ENCODE measurements at places on chromosomes 12 and 14.

GRCh38 chr14:85531587-85532373 is 1.8 kb downstream of the FLRT2 start:
- DNase-seq, result peak; percentile 41

DNA sequence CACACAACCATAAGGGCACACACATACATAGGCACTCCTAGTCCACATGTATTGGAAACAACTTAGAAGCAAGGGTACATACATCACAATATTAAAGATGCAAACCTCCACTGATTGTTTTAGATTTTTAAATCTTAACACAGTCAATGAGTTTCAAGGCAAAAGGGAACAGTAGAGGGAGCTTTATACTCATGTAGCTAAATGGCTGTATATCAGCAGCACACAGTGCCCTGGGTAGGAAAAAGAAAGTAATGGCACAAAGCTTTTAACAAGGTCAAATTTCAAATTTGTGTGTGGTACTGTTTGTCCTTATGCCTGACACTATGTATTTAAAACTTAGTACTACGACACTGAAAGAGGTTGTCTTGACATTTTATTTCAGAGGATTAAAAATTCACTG is 262.0 kb downstream of the MED13L start:
- peak; percentile 35 for DNase-seq

- DNase-seq, result no peak
These were observed 461.0 kb downstream of the ADAMTS20 start for GRCh38 chr12:43090981-43091380.

DNA sequence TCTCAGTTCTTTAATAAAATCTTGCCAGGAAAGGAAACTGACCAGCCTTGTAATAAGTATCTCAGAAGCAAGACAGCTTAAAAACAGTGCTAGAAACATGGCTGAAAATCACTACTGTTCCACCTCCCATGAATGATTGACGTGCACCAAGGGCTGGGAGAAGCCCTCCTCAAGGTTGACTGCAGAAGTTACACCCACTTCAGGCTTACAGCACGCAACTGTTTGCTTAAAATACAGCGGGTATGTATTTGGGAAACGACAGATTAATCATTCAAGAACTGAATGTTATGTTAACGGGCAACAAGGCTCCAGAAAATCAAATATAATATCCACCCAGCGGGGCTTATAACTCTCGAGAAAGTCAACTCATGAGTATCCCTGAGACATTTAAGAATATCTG is 22.1 kb downstream of the PRKD1 start:
- peak; percentile 45 for DNase-seq

DNA sequence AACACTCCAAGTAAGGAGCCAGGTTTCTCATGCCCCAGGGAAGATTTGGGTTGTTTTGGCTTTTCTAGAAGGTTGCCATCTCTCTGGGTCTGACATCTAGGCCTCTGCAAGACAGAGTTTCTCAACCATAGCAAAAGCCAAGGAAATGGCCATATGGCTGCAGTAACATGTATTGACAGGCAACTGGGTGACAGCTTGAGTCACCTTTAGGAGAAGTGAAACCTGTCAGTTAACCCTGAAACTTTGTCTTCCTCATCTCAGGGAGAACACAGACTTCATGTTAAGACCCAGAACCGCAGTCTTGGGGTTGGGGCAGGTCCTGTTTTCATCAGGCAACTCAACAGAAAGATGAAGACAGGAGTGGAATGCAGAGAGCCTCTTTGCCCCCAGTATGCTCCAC is 46.0 kb upstream of the PLBD1 start:
- DNase-seq, result no peak

DNA sequence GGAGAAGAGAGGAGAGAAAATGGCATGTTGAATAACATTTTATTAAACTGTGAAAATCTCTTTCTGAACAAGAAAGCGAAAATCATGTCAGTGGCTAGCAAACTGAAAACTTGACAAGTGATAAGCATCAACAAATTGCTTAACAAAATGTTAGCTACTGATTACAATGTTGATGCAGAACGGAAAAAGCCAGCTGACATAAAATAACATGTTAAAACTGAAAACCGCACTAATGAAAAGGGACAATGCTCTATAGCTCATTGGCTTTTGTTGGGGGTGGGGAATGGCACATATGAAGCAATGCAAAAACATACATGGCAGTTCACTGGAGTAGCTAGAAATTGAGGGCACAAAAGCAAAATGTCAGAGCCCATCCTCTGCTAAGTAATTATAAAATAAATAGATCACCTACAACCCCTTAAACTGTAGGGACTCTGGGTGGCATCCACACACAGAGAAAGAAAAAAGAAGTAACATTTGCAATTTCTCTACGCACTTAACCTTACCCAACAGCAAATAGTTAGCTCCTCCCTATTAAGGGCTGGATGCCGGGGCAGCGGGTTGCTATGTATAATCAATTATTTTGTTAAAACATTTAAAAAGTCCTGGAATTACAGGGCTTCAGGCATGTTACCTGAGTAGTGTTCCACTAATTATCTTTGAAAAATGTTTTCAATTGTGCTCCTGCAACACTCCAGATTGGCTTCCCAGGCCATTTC is 129.2 kb upstream of the USP15 start:
- DNase-seq, result no peak

- DNase-seq, result peak; percentile 12
These were observed 20.0 kb downstream of the GAS2L3 start for GRCh38 chr12:100593490-100593889.

DNA sequence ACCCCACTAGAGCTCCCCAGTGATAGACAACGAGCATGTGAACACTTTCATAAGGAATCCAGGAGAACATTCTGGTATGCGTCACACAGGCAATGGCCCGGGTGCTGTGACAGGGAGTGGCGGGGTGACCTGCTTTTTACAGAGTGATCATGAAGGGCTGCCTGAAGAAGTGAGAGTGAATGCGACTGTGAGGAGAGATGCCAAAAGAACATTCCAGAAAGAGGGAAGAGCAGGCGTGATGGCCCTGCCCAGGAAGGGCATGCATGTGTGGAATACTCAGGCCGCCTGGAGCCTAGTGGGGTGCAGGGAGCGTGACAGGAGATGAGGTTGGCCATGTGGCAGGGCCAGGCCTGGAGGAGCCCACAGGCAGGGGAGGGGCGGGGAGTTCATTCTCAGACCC is 53.8 kb downstream of the FZD10 start:
- DNase-seq, result no peak

DNA sequence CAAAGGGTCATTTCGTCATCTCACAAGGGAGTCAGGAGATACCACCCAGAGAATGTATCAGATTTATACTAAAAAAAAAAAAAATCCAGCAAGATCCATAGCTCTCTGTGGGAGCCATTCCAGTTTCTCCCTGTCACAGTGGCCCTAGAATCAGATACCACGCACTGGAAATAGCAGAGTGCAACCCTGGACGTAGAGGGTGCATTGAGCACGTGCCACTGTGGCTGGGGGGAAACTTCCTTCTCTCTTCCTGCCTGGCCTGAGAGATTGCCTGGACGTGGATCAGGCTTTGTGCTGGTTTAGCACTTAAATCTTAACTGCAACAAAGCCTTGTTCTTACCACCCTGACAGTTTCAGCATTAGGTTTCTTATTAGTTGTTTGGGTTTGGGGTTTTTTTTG is 124.3 kb downstream of the FBXL14 start:
- no peak for DNase-seq

GRCh38 chr14:95769976-95770375 is 56.1 kb upstream of the TCL1A start:
- DNase-seq, result no peak

GRCh38 chr12:101642115-101643067 is 47.6 kb downstream of the MYBPC1 start:
- DNase-seq, result no peak

DNA sequence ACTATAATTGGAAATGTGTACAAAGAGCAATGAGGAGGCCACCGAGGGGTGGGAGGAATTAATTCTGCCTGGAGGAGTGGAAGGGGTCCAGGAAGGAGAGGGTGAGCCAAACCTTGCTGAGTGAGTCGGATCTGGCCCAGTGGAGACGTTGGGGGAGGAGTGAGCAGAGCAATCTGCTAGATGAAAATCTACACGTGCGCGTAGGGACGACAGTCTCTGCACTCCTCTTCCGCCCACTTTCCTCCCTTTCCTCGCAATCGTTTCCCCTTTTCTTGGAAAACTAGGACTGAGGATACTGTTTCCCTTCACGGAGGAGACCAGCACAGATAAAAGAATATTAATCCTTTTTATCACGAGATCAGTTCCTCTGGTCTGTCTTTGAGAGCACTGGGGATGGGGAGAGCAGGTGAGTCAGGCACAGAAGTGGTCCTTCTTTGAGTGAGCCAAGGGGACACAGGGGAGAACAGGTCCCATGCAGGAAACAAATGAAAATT is 2.9 kb upstream of the NAB2 start:
- peak; percentile 61 for DNase-seq

- DNase-seq, result no peak
These were observed 101.8 kb downstream of the CMKLR1 start for GRCh38 chr12:108237272-108237671.

GRCh38 chr14:46902837-46903236 is 251.3 kb upstream of the RPL10L start:
- DNase-seq, result no peak

DNA sequence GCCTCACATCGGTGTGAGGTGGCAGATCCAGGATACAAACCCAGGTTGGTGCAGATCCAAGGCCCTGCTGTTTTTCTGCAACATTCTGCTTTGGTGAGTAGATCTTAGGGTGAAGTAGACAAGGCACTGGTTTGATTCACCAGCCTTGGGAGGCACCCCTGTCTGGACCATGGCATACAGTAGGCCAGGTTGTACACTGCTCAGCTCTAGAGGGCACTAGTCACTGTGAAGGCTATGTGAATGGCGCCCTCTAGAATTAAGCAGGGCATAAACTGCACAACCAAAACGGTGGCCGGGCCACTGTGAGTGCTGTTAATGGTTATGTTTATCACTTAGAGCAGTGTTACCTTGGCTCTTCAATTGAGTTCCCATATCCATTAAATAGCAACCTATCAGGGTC is 280.6 kb upstream of the PWP1 start:
- DNase-seq, result peak; percentile 26

DNA sequence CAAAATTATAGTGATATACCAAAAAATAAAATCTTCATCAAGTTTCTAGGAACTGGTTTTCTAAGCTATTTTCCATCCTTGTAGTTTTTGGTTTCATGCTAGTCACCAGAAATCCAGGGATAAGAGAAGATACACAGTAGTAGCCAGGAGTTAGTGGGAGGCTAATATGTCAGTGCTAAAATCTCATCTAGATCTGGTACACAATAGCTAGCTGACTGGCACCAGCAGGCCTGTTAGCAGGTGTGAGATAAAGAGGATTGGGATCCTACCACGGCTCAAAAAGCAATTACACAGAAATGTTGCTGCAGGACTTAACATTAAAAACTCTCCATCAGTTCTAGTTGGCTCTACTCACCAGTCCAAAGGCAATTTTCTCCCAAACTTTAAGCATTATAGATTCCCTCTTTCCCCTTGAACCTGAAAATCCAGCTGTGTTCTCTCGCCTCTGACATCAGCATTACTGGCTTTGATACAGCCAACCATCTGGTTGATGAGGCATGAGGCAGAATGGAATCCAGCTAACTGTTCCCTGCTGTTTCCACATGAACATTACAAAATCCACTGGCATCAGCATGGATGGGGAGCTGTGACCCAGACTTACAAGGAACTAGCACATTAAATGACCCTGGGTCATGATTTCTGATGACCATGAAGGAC is 41.8 kb upstream of the CCDC196 start:
- no peak for DNase-seq

DNA sequence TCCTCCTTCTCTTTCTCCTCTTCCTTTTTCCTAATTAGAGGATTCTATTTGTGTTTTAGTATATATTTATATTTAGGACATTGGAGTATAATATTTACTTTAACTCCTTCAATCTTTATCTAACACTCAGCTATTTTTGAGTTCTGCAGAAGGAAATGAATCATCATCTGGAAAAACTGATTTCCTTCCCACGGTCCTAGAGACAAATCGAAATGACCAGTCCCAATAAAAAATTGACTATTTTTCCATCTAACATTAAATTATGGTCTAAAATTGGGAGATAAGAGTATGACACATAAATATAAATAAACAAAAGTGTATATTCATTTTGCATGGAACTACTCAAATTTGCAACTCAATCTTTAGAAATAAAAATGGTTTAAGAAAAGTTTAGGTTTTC is 167.4 kb downstream of the TMTC3 start:
- no peak for DNase-seq

DNA sequence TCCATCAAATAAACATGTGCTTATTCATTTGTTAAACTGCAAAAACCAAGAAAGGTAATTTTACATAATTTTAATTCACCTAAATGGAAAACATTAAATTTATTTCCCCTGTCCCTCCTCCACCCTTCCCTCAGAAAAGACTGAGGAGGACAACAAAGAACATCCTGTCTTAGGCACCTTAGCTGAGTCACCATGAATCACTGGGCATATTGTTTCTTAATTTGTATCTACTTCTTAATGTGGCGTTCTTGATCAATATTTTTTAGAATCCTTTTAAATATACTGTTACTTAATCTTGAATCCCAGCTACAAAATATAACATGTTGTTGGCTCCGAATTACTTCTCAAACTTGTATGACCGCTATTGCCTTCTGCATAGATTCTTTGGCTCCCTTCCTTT is 23.5 kb downstream of the SIX6 start:
- DNase-seq, result no peak

DNA sequence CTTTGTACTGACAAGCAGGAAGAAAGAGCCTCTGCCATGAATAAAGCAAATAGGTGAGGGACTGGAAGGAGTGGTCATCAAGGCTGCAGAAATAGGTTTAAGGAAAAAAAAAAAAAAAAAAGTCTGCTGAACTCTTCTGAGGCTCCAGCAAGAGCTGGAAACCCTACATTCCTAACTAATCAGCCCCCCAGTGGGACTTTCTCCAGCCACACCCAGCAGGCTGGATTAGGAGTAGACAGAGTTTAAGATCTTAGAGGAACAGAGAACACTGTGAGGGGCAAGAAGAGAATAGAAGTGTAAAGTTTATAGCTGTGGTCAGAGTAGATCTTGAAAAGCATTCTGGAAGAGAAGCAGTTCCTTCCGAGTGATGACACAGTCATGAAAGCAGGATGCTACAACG is 66.4 kb downstream of the ATXN2 start:
- no peak for DNase-seq

GRCh38 chr12:49644620-49644994 is 21.2 kb downstream of the PRPF40B start:
- peak; percentile 40 for DNase-seq

DNA sequence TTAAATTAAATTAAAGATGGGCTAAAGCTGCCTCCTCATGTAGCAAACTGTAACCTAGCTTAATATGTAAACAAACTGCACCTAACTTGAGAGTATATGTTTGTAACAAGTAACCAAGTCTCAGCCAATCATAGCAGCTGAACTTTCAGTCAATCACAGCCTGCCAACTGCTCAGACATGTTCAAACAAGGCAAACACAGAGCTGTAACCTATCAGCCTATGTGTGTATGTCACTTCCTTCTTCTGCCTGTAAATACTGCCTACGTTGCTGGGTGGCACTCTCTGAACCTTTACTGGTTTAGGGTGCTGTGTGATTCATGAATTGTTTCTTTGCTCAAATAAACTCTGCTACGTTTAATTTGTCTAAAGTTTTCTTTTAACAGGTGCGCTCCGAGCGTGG is 2.9 kb downstream of the SERPINA6 start:
- no peak for DNase-seq

- no peak for DNase-seq
These were observed 1.6 kb downstream of the FICD start for GRCh38 chr12:108516511-108517275.

- DNase-seq, result no peak
These were observed 58.0 kb upstream of the AVPR1A start for GRCh38 chr12:63208956-63209355.

All from kidney glomerular epithelial cell (primary cell).